ENCODE measurements at places on chromosomes 2 and 18.

DNA sequence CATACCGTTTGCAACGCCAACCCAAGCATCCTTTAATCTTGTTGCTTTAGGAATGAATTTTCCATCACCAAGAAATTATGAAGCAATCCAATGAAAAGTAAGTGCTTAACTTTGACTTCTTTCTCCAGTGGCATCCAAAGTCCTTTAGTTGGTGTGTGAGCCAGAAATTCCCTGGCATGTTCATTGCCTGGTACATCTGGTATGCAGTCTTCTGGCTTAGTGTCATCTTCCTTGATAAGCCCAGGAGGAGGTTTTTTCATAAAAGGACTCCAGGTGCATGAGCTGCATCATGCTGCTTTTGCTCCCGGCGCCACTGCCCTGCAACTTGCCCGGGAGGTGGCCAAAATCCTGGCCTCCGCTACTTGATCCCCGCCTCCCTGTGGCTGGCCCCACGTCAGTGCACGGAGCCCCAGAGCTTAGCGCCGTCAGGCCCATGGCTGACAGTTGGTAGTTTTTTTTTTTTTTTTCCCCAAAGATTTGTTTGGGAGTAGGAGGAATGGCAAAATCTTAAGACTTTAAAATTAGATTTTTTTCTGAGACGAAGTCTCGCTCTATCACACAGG lies 58.7 kb downstream of the PUM2 start:
- no peak for DNase-seq

GRCh38 chr2:208361077-208361441 lies 45.5 kb upstream of the PTH2R start:
- DNase-seq, result no peak

DNA sequence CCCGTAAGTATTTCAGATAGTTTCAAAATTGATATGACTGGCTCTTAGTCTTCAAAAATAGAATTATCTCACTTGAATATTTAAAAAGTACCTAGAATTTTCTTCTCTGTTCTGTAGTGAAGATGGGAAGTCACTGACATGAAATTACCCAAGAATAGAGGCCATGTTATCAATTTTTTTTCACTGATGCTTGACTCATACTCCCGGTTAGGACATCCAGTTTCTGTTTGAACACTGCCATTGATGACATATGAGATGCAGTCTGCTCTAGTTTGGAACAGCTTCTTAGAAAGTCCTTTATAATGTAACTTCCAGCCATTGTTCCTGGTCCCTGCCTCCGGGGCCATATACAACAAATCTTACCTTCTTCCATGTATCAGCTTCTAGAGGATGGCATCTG lies 26.0 kb downstream of the MAP3K20 start:
- peak; percentile 27 for DNase-seq

DNA sequence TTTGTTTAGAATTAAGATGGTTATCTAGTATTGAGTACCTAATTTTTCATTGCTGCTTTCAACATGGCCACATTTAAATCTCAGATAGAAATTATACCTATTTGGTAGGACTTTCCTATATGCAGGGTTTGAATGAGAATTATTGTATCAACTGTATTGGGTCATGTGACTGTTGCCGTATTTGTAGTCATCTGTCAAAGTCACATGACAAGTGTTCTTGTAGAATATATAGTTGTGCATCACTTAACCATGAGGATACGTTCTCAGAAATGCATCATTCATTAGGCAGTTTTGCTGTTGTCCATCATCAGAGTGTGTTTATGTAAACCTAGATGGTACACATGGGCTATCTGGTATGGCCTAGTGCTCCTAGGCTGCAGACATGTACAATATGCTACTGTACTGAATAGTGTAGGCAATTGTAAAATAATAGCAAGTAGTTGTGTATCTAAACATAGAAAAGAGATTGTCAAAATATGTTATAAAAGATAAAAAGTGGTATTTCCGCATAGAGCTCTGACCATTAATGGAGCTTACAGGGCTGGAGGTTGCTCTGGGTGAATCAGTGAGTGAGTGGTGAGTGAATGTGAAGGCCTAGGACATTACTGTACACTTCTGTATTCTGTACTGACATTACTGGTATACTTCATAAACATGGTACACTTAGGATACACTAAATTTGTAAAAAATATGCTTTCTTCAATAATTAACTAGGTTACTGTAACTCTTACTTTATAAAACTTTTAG lies 123.7 kb downstream of the MAP4K4 start:
- no peak for DNase-seq

DNA sequence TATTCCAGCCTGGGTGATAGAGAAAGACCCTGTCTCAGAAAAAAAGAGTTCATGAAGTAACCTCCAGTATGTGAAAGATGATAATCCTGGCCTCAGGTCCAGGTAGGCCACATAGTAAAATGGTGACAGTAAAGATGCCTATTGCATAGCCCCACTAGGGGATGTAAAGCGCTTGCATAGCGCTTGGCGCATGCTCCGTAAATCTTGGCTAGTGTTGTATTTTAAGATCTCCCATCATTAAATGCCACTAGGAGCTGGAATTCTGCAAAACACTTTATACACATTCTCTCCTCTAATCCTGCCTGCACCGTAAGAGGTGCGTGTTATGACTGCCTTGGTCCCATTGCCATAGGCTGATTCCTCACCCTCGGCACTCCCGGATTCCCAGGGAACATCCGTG lies 153.6 kb downstream of the TFCP2L1 start:
- DNase-seq, result no peak

GRCh38 chr2:146532509-146533147 lies 1312.2 kb upstream of the ACVR2A start:
- no peak for DNase-seq

DNA sequence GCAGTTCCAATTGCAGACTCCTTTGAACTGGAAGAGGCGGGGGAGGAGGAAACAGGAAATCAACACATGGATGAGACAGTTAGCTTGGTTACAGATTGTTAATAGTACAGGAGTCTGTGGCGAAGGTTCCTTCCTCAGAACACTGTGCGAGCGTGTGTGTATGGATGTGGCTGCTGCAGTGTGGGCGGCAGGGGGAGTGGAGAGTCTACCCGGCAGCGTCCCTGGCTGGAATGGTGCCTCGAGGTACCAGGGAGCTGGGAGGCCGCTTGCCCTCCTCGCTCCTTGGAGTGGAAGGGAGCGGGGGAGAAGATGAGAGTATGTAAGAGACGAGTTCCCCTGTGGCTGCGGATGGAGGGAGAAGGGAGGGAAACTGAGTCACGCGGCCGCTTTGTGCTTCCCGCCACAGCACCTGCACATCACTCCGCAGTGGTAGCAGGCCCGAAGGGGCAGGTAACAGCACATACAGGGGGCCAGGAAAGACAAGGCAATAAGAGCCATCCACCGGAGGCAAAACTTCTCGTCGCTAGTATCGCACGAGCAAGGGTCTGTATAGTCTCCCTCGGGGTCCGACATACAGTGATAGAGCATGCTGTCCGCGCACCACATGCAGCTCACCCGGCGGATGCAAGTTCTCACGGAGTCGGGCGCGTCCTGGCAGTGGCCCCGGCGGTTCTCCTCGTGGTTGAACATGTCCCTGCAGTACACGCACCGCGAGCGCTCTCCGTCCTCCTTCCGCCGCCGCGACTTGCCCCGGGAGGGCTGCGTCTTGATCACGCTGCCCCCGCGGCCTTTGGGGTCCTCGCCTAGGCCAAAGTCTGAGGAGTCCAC lies 85.7 kb downstream of the ACTR2 start:
- no peak for DNase-seq

- no peak for DNase-seq
Observed at GRCh38 chr18:9260388-9261380, 73.9 kb upstream of the TWSG1 start.

GRCh38 chr2:191001032-191001431 lies 12.9 kb downstream of the STAT1 start:
- DNase-seq, result peak; percentile 61

- DNase-seq, result no peak
Observed at GRCh38 chr2:231708773-231709635, 679 bp downstream of the PTMA start.

All from RWPE1 (cell line).